ENCODE measurements at places on chromosomes 7 and 10.

DNA sequence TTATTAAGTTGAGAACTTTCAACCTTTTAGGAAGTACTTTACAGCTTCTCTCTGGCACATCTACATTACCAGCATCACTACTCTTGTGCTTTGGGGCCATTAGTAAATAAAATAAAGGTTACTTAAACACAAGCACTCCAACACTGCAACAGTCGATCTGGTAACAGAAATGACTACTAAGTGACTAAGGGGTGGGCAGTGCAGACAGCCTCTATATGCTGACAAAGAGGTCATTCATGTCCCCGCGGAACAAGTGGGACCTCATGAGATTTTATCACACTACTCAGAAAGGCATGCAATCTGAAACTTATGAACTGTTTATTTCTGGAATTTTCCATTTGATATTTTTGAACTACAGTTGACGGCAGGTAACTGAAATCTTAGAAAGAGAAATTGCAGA, 111.3 kb upstream of the DNAJB12 start:
- DNase-seq, result peak; percentile 75

GRCh38 chr10:117967149-117967650, 79.5 kb downstream of the RAB11FIP2 start:
- DNase-seq, result no peak

DNA sequence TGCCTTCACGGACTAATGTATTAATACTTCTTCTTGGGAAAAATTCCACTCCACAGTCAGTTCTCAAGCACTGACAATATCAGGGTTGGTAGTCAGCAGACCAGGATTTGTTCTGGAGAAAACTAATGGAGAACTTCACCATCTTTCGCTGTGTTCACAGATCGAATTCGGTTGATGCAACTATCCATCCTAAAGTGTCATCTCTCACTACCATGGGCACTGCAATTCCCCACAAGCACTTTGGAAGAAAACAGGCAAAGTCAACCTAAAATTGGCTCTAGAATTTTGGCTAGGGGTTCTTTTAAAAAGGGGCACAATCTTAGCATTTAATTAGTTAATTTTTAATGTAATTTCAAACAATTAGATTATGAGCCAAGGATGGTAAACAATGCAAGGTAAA, 164.4 kb downstream of the HGF start:
- no peak for DNase-seq

DNA sequence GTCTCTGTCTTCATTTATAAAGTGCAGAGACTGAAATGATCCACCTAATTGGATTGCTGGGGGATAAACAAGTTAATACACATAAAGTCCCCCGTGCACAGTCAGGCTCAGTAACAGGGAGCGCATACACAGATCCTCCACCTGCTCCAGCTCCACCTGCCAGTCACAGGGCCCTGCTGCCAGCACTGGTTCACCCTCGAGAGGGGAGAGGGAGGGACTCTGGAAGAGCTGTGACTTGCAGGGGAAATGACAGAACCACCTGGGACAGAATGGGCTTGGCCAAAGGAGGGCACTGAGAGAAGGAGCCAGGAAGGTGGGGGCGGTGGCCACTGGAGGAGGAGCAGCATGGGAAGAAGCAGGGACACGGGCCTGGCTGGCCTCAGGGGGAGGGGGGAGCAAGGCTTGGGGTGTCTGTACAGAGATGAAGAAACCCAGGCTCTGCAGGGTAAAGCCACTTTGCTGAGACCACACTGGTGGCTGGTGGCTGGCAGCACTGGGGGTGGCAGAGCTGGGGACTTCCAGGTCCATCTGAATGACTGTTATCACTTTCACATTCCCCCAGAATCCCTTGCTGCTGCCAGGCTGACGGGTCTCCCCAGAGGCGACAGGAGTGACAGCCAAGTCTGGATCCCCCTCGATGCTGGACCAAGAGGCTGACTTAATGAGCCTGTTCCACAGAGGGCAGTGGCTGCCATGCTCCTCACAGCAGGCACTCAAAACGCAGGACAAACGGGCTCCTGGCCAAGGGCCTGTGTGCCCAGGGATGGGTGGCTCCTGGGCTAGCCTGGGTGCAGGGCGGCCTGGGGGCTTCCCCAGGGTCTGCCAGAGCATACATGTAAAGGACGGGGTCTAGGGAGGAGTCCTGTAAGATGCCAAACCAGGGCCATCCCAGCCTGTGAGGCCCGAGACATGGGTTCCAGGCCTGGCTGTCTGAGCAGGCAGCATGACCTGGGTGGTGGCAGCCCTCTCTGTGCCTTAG, 151.1 kb downstream of the SH3PXD2A start:
- no peak for DNase-seq

DNA sequence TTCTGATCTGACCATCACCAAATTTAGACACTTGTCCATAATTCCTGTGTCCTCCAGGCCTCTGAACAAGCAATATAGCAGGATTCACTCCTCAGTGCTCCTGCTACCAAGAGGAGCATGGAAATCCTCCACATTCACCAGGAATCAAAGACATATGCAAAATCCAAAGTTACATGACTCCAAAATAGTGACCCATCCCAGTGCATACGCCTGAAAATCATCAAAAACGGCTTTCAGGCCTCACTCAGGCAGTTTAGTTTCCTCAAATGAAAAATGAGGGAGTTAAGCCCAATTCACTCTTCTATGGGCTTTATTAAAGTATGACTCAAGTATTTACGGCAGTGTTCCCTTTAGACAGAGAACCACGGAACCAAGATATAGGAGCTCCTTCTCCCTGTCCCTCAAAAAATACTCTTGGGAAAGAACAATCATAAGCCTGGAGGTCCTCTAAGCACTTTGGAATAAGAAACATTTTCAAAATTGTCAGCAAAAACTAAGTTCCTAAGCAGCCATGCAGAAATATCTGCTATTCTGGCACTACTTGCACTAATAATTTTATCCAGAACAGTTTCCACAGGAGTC, 240.7 kb downstream of the PARD3 start:
- no peak for DNase-seq

DNA sequence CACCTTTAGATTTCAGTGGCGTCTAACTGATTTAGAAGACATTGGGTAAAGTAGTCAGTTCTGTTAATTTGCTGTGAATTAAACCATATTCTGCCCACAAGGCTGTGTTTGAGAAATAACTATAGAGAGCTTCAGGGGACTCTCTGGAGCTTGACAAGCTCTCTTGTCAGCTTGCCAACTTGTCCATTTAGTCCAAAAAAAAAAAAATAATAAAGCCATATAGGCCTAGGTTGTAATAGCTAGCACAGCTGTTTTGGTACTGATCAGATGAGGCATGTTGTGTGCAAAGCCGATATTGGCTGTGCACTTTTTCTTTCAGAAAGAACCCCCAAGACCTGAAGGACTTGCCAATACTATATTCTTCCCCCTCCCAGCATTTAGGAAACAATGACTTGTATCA, 20.2 kb upstream of the ZNF282 start:
- no peak for DNase-seq

- DNase-seq, result no peak
These were observed 102.0 kb downstream of the HIF1AN start for GRCh38 chr10:100637785-100638184.

All from nucleus accumbens (tissue), 56 donors.